Stimulated activated CD8-positive, alpha-beta memory T cell treated with anti-CD3 and anti-CD28 coated beads, Interleukin-2, amount 100 ng/mL, for 1 hour (primary cell): ENCODE measurements at places on chromosomes 5 and 9.

DNA sequence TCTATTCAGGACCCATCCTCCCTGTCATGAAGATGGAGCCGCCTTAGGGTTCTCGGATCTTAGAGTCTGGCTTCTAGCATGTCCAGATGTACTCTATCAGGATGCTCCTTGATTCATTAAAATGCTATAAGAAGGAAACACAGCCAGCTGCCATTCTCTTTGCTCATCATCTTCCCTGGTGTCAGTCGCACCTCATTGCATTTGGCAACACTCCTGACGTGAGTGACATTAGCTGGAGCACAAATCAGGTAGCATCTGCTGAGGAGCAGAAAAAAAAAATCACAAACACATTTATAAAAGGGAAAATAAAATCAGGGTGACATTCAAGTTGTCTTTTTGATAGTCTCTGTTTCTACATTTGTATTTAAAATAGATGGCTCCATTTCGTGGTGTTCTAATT lies 226.1 kb upstream of the NMUR2 start:
- DNase-seq, result no peak

GRCh38 chr5:23208959-23209431 lies 298.4 kb upstream of the PRDM9 start:
- DNase-seq, result no peak

DNA sequence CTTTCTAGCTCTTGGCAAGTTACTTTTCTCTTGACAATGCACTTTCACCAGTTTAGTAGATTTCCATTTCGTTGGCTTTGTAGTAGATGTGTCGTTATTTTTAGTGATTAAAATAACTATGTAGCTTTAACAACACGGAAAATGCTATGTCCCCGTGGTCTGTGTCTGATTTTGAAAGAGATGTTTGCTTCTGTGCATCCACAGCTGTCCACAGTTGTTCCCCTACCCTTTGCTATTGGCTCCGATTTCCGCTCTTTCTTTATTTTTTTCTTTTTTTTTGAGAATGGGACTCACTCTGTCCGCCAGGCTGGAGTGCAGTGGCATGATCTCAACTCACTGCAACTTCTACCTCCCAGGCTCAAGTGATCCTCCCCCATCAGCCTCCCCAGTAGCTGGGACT lies 533.9 kb downstream of the IRX1 start:
- DNase-seq, result no peak

GRCh38 chr5:58259685-58260152 lies 200.2 kb downstream of the PLK2 start:
- no peak for DNase-seq

GRCh38 chr5:11148810-11149539 lies 387.9 kb upstream of the DAP start:
- no peak for DNase-seq

GRCh38 chr5:169670769-169671525 lies 33.9 kb downstream of the DOCK2 start:
- no peak for DNase-seq
